ENCODE measurements at places on chromosomes 2 and 18. TPM values are rescaled to one million over a fixed set of nuclear protein-coding genes. Genes with fewer than 3 reads are reported as not detected.

The DPYSL5 gene
- 5.9 TPM for total RNA-seq

The LIMS1 gene
- 64.0 TPM for total RNA-seq

The IL37 gene
- total RNA-seq = not detected

The FAM110C gene
- 0.06 TPM for total RNA-seq

The NGEF gene
- total RNA-seq = 19.1 TPM
